Fibroblast of skin of right quadriceps (primary cell): ENCODE measurements at places on chromosomes 11 and 22.

DNA sequence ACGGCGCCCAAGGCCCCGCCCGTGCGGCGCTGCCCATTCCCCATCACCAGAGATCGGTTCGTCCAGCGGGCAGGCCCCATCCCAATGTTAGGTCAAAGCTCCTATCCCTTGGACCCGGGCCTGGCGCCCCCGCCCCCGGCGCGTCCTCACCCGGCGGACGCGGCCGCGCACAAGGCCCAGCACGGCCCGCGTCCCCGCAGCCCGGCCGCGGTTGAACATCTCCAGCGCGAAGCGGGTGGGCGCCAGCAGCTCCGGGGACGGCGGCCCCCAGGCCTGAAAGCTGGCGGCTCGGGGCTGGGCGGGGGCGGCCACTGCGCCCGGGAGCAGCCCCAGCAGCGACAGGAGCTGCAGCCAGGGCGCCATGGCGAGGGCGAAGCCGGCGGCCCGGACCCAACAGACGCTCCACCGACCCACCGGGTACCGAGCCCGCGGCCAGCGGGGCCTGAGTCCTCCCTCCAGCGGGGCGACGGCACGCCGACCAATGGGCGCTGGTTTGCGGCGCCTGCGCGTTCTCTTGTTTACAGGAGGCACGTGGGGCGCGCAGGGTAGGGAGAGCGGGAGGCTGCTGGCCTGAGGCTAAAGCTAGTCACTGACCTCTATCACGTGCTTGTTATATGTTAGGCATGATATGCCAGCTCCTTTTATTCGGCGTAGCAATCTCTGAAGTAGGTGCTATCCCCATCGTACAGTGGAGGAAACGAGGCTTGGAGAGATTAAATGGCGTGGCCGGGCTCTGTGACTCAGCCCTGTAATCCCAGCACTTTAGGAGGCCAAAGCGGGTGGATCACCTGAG is at the start of gene CTSF:
Gene CTSF, minus strand, starts transcription at position 483 of the 793 bp plus-strand sequence. Its CDS starts 120 bp downstream, at position 363.
- DNase-seq: peak; percentile 64

DNA sequence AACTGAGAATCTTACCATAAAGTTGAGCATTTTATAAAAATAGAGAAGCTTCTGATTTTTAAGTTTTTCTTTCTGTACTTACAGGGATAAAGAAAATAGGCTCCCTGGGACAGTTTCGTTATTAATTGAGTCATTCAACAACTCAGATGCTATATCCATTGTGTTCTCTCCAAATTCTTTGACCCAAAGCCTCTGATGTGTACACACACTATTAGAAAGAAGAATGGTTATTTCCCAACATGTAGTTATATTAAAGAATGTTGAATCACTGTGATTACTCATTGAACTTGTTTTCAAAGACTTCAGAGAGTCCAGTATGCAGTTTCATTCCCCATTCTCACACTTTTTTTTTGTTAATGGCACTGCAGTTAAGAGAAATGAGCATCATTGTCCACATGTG is 734.3 kb upstream of the ARHGAP42 start:
- DNase-seq: no peak

- DNase-seq: no peak
These were observed 476.3 kb upstream of the LRRC4C start for GRCh38 chr11:41935795-41936194.

- DNase-seq: no peak
These were observed 70.3 kb downstream of the INSC start for GRCh38 chr11:15185021-15185420.

DNA sequence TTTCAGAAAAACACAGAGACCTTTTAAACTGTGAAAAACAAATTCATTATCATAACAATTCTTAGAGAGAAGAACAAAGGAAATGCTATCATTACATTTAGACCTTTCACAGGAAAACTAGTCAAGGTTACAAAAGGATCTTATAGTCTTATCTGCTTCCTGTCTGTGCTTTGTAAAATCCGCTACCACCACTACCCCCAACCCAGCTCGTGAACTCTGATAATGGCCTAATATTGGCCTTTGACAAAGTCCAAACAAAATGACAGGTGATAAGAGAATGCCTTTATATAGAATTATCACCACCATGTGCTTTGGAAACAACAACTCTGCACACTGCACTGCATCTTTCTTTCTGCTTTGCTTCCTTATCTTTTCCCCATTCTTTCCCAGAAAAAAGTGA is 272.5 kb downstream of the SBF2 start:
- no peak for DNase-seq

DNA sequence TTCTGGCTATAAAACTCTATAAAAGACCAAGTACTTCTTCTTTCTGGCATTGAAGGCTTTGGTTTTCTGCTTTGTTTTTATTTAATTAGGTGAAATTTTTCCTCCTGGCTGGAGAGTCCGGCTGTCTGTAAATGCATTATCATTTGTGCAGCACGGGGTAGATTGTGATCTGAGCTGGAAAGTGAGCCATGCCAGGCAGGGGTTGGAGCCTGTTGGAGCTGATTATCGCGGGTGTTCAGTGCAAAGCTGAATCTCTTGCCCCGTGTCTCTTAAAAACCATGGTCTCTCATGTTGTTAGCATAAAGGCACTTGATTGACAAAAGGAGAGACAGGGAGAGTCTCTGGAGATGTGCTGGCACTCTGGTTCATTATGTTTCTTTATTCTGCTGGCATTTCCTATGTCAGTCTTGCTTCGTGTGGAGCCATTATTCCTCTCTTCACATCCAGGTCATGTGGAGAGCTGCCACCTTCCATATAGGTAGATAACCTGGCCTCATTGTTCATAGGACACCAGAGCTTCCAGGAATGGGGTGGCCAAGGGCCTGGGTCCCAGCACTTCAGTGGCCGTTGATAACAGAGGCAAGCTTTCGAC is 75.2 kb downstream of the LDLRAD3 start:
- no peak for DNase-seq

GRCh38 chr11:73999581-74000306 is 9.1 kb downstream of the UCP3 start:
- DNase-seq: no peak

GRCh38 chr11:70301721-70302418 is 31.4 kb downstream of the PPFIA1 start:
- no peak for DNase-seq

GRCh38 chr22:23205339-23206049 is 25.2 kb downstream of the BCR start:
- no peak for DNase-seq

DNA sequence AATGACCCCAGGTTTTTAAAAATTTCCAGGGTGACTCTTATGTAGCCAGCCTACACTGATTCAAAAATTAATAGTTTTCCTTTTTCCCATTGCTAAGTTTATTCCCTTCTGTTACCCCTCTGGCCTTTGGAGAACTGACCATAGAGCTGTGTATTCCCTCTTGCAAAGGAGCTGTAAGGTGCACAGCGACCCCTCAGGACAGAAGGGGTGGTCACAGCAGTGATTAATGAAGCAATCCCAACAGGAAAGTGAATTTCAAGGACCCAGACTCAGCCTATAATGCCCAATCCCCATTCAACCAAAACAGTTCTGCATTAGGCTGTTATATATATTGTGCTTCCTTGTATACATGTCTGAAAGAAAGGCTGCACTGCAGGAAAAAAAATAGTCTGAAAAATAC is 147.1 kb downstream of the WT1 start:
- DNase-seq: no peak

GRCh38 chr11:113549611-113550578 is 74.7 kb upstream of the DRD2 start:
- DNase-seq: no peak

GRCh38 chr11:67667490-67668191 is 6.8 kb downstream of the ALDH3B2 start:
- DNase-seq: no peak

- no peak for DNase-seq
These were observed 45.8 kb downstream of the PLAAT5 start for GRCh38 chr11:63445118-63445517.

DNA sequence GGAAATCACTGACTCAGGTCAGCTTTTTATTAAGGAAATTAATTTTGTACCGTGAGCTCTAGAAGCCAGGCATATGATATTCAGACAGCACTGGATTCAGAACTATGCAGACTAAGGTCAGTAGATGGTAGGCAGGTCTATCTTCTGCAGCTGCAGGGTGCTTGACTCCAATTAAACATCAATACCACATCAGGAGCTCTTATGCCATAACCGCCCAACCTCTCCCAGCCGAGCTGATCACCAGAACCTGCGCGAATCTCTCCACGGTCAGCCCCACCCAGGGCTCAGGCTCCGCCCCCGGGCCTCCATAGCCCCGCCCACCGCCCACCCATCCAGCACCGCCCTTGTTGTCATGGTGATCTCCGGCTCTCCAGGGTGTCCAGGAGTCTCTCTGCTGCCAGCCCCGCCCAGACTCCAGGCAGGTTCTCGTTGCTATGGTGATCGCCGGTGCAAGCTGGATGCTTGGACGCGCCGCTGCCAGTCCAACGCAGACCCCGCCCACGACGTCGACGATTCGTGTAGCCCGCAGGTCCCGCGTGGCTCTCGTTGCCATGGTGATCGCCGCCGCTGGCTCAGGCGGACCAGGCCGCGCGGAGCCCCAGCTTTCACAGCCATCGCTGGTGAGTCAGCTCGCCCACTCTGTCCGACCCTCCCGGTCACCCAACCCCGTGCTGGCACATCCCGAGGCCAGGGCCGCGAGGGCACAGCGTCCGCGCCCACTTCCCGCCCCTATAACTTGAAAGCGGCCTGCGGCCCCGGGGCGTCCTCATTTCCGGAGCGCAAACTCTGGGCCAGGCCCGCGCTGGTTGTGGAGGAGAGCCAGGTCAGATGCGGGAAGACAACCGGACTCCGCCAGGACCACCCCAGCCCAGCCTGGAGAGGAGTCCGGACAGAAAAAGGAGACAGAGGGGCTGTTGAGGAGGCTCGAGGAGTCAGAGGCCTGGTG is at the start of gene RAB36:
Gene RAB36, plus strand, starts transcription at position 546 of the 946 bp plus-strand sequence. CDS start 1,140 bp downstream, outside the sequence.
- DNase-seq: peak; percentile 98

DNA sequence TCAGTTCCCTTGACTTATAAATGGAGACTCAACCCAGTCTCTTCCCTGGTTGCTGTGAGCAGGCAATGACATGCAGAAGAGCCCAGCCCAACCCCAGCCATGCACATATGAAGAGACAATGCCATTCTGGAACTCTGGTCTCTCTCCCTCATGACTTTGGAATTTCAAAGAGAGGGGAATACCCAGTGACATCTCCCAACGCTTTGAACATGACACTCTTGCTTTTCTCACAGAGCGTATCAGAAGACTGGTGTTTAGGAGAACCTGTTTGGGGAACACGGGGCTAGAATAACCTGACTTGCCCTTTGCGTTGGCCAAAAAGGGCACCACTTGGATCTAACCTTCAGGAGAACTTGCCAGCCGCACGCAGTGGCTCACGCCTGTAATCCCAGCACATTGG is 12.9 kb downstream of the RANGAP1 start:
- no peak for DNase-seq

DNA sequence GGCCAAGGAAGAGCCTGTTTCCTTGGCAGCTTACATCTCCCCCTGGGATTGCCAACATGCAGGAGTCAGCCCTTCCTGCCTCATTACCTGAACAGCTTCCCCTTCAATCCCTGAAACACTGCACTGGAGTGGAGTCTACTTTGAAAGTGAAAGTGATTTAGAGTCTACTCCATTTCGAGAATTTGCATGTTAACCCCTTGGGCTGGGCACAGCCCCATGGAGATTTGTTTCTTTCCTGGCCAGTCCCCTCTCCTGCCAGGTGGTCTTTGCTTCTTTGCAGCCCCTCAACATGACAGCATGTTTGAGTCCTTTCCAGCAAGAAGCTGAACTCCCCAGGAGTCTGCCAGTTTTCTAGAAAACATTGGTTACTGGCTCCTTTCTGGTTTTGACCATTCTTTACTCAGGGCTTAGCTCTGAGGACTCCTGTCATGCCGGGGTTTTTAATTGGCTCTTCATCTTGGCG is 59.9 kb downstream of the TRAF6 start:
- no peak for DNase-seq

DNA sequence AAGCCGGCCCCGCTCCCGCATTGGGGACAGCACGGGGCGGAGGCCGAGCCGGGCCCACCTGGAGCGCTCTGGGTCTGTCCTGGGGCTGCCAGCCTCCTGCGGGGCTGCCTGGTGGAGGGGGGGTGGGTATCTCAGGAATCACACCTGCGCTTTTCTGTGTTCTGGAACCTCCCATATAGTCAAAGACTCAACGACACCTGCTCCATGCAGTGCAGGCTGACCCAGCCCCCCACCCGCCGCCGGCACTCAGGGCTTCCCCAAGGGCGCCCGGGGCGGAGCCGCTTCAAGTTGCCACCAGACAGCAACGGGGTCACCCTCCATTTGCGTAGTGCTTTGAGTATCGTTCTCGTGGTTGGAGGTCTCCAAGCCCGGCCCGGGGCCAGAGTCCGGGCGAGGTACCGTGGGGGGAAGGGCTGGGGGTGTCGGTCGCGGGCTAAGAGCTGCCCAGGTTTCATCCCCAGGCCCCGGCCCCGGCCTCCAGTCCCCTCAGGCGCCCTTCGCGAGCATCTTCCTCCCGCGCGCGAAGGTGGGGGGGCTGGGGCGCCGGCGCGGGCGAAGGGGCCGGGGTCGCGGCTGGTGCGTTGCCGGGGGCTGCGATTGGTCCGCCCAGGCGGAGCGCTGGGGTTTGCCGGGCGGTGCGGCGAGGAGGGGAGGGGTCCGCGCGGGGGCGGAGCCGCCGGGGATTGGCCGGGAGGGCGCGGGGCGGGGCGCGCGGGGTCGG is 6.6 kb downstream of the TSPAN4 start:
- DNase-seq: no peak

GRCh38 chr11:10257478-10257877 is 36.5 kb downstream of the SBF2 start:
- no peak for DNase-seq
